ENCODE measurements at places on chromosomes 5 and 9. TPM values are rescaled to one million over a fixed set of nuclear protein-coding genes. Genes with fewer than 3 reads are reported as not detected.

The SPINK6 gene
- not detected for total RNA-seq

DNA sequence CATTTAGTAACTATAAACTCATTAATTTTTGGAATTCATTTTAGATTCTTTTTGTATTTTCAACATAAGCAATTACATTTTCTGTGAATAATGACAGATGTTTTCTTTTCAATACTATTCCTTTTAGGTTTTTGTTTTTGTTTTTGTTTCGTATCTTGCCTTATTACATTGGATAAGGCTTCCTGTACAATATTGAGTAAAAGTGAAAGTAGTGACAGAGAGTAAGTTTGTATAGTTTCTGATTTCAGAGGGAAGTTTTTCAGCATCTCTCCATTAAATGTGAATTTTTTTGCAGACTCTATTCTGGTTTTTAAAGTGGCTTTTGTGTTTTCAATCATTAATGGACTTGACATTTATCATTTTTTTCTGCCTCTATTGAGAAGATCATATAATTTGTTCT lies 12.8 kb upstream of the CAMK4 start:
- H3K4me1 ChIP-seq = no peaks in the 10 kb centered on the region
- H3K36me3 ChIP-seq = no peaks in the 10 kb centered on the region
- no peak overlapping the region for H3K4me3 ChIP-seq
- no peak overlapping the region for H3K27ac ChIP-seq
- no peak for DNase-seq
- no peaks in the 10 kb centered on the region for H3K27me3 ChIP-seq

DNA sequence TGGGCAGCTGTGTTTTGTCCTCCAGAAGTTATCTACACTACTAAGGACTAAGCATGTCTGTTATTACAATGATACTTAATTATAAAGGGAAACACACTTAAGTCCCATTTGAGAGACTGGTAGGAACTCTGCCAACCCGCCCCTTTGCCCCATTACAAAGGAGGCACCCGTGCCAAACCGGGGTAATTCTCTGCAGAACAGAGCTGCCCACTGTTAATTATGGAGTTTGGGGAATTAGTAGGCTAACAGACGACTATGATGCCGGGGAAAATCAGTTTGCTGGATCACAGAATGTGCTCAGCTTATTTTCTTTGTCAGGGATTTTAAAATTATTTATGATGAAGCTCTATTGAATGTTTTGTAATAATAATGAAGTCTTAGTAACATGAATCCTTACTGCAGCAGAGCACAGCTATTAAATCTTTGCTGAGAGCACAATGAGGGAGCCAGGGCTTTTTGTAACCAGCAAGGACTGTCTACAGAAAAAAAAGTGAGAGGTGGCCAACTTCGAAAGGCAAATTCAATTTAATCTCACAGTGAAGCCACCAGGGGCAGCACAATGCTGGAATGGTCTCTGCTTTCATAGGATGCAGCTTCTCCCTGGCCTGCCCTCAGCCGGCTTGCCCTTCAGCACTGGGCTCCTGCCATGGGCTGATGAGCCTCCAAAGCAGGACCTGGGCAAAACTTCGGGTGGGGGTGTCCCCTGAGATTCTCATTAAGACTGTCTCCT lies 134.5 kb downstream of the GNAQ start:
- no peaks in the 10 kb centered on the region for H3K36me3 ChIP-seq
- peaks cover 4% of the 10 kb centered on the region for H3K4me1 ChIP-seq
- no peak for DNase-seq
- no peak overlapping the region for H3K27ac ChIP-seq
- no peaks in the 10 kb centered on the region for H3K27me3 ChIP-seq

The POC5 gene
- 11.4 TPM for total RNA-seq

GRCh38 chr5:65812648-65813047 lies 90.6 kb downstream of the NLN start:
- H3K4me1 ChIP-seq = no peaks in the 10 kb centered on the region
- H3K27ac ChIP-seq = no peak overlapping the region
- H3K27me3 ChIP-seq = no peaks in the 10 kb centered on the region
- DNase-seq = no peak
- H3K4me3 ChIP-seq = no peak overlapping the region
- no peaks in the 10 kb centered on the region for H3K36me3 ChIP-seq

DNA sequence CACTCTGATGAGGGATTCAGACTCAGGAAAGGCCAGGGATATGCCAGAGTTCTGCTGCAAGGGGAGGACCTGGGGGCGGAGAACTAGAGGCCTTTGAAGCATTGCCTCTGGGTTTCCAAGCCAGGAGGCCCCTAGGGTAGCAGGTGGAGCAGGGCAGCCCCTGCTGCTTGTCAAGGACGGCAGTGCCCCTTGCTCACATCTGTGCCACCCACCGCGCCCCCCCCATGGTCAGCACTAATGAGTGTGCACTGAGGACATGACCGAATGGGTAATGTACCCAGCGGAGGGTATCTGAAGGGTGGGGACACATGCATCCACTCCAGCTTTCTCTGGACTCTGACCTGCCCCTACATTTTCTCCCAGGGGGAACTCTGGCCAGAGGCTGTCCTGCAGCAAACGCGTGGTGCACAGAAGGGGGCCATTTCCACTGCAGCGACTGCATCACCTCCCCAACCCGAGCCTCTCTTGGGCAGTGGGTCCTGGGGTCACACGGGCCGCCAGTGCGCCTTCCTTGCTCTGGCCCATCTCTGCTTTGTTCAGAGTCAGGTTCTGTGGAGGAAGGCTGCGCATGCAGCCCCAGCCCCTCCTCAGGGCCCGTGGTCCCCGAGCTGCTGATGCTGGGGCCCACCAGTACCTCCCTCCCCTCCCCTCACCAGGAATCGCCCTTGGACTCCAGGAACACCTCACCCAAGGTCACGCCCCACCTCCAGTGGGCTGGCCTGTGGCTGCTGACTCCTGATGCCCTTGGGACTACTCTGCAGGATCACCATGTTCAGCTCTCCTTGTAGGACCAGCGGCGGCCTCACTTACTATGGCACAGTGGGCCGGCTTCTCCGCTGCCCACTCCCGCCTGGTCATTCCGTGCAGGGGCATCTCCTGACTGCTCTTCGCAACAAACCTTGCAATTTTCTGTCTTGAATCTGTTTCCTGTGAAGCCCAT lies 31.2 kb downstream of the STC2 start:
- H3K27ac ChIP-seq = no peak overlapping the region
- H3K36me3 ChIP-seq = no peaks in the 10 kb centered on the region
- H3K4me1 ChIP-seq = peaks cover 11% of the 10 kb centered on the region
- H3K4me3 ChIP-seq = no peak overlapping the region
- DNase-seq = no peak
- H3K27me3 ChIP-seq = peaks cover 21% of the 10 kb centered on the region

- no peak overlapping the region for H3K4me3 ChIP-seq
- peak overlapping the region; percentile 92 for H3K27ac ChIP-seq
- H3K27me3 ChIP-seq = no peaks in the 10 kb centered on the region
These were observed 6.0 kb downstream of the B4GALT1 start for GRCh38 chr9:33161011-33161588.

The MIER3 gene
- 47.7 TPM for total RNA-seq

DNA sequence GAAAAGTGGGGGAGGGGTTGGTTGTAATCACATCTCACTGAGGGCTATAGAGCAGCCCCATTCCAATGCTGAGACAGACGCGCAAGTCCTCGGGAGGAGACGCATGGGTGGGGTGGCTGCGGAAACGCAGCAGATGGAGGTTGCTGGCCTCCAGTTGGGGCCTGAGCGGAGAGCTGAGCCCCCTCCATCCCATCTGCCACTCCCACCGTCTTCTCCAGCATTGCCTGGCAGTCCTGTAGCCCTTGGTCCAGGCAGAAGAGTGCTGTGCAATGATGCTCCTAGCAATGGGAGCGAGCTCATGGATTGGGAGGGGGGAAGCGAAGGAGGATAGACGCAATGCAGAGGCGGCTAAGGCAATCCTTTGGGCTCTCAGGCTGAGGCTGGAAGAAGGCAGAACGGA lies 79.4 kb upstream of the GLRA1 start:
- DNase-seq = no peak
- no peak overlapping the region for H3K4me3 ChIP-seq
- no peaks in the 10 kb centered on the region for H3K4me1 ChIP-seq
- H3K27ac ChIP-seq = no peak overlapping the region
- H3K27me3 ChIP-seq = no peaks in the 10 kb centered on the region

The BHMT2 gene
- 63.4 TPM for total RNA-seq

DNA sequence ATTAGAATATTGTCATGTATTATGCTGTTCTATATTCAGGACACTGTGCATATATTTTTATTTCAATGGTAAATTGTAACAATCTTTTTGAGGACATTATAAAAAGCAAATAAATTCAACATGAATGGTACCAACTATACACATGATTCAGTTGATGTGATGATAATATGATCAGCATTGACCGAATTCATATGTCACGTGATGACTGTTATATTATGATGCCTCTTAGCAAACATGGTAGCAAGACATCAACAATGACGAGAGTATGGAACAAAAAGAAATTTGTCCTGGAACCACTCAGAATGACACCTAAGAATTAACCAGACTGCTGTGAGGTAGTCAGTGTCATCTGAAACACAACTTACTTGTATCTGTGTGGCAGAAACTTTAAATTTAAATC lies 161.5 kb upstream of the OR13F1 start:
- H3K36me3 ChIP-seq = no peaks in the 10 kb centered on the region
- H3K4me1 ChIP-seq = no peaks in the 10 kb centered on the region
- no peak overlapping the region for H3K27ac ChIP-seq
- DNase-seq = no peak
- no peaks in the 10 kb centered on the region for H3K27me3 ChIP-seq

DNA sequence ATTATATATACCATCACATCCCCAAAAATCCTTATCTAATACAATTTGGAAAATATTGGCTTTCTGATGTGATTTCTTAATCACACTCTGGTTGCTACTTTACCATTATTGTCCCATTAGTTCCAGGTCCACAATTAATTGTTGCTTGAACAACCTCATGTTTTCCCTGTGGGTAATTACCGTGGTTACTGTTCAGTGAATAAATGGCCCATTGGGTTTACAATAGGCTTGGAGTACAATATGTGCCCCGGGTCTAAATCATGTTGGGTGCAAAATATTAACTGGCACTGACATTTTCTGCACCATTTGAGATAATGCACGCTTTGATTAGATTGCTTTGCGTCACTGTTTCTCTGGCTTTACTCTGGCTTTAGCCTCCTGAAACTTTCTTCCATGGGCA lies 163.7 kb downstream of the GABBR2 start:
- no peak overlapping the region for H3K27ac ChIP-seq
- no peaks in the 10 kb centered on the region for H3K4me1 ChIP-seq
- no peaks in the 10 kb centered on the region for H3K27me3 ChIP-seq
- no peak for DNase-seq
- no peaks in the 10 kb centered on the region for H3K36me3 ChIP-seq

The KCNV2 gene
- total RNA-seq = not detected

The FBXL7 gene
- total RNA-seq = 33.6 TPM
